ENCODE measurements at places on chromosomes 4 and X.

- no peak for DNase-seq
- H3K4me1 ChIP-seq, result peaks cover 12% of the 10 kb centered on the region
- H3K27me3 ChIP-seq, result no peaks in the 10 kb centered on the region
- H3K27ac ChIP-seq, result no peak overlapping the region
- H3K36me3 ChIP-seq, result peaks cover 11% of the 10 kb centered on the region
- H3K4me3 ChIP-seq, result no peak overlapping the region
Observed at GRCh38 chr4:84264652-84265051, 234.4 kb downstream of the NKX6-1 start.

DNA sequence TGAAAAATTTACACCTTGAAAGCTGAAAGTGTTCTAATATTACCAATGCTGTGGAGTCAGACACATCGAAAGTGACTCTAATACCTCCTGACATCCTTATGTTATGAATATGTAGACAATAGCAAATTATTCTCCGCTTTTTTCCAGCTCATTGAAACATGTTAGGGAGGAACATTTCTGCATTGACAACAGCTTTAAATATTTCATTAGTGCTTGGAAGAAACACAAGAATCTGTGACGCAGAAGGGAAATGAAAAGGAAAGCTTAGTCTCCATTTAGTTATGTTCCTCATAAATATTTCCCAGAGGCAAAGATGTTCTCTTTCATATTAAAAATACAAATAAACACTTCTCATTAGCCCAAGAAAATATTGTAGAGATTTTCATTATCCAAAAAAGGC lies 55.8 kb upstream of the CD99 start:
- H3K27ac ChIP-seq, result no peak overlapping the region
- H3K4me3 ChIP-seq, result no peak overlapping the region
- no peaks in the 10 kb centered on the region for H3K4me1 ChIP-seq
- DNase-seq, result no peak
- peaks cover 43% of the 10 kb centered on the region for H3K36me3 ChIP-seq
- no peaks in the 10 kb centered on the region for H3K27me3 ChIP-seq

DNA sequence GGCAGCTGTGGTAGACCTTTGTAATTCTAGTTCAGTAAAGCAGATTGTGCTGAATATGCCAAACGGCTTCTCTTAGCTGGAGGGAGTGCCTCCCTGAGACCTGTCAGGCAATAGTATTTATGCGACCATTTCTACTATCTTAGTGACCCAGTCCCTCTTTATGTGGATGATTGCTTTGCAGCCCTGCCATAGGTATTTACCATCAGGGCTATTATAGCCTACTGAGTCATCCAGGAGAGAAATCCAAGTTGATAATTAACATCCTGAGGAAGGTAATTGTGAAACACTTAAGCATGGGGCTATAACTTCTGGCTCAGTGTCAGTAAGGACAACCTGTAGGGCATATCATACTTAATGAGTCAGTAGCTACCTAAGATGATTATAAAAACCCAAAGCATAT lies 103.9 kb upstream of the MAOA start:
- no peak overlapping the region for H3K4me3 ChIP-seq
- no peak overlapping the region for H3K27ac ChIP-seq
- no peaks in the 10 kb centered on the region for H3K36me3 ChIP-seq

GRCh38 chrX:15675490-15675921 lies 10.9 kb upstream of the CLTRN start:
- DNase-seq, result peak; percentile 48
- no peaks in the 10 kb centered on the region for H3K27me3 ChIP-seq
- peaks cover 3% of the 10 kb centered on the region for H3K36me3 ChIP-seq
- peaks cover 21% of the 10 kb centered on the region for H3K4me1 ChIP-seq
- no peak overlapping the region for H3K4me3 ChIP-seq

- no peak overlapping the region for H3K4me3 ChIP-seq
- DNase-seq, result no peak
- peaks cover 10% of the 10 kb centered on the region for H3K36me3 ChIP-seq
- H3K27ac ChIP-seq, result no peak overlapping the region
Observed at GRCh38 chr4:143555676-143556075, 42.2 kb downstream of the SMARCA5 start.
